Activated CD8-positive, alpha-beta memory T cell treated with anti-CD3 and anti-CD28 coated beads for 24 hours (primary cell): ENCODE measurements at places on chromosomes 4 and X.
A peak's percentile ranks its signal among the peaks of the same experiment; 100 is the strongest.

DNA sequence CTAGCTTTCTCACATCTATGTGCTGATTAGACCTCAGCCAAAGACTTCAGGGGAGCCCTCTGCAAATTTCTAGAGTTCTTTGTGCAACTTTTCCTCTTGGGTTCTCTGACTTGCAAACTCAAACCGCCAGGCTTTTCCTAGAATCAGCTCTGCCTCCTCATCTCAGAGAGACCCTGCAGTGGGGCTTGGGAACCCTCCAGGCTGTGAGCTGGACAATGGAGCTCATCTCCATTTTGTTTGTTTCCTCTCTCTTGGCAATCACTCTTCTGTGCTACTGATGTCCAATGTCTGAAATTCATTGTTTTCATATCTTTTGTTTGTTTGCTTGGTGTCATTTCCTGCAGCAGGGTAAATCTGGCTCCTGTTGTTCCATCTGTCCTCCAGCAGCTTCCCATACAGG, 33.0 kb downstream of the GYPB start:
- no peak for DNase-seq

GRCh38 chrX:104309169-104309568, 54.4 kb upstream of the ESX1 start:
- DNase-seq, result no peak

DNA sequence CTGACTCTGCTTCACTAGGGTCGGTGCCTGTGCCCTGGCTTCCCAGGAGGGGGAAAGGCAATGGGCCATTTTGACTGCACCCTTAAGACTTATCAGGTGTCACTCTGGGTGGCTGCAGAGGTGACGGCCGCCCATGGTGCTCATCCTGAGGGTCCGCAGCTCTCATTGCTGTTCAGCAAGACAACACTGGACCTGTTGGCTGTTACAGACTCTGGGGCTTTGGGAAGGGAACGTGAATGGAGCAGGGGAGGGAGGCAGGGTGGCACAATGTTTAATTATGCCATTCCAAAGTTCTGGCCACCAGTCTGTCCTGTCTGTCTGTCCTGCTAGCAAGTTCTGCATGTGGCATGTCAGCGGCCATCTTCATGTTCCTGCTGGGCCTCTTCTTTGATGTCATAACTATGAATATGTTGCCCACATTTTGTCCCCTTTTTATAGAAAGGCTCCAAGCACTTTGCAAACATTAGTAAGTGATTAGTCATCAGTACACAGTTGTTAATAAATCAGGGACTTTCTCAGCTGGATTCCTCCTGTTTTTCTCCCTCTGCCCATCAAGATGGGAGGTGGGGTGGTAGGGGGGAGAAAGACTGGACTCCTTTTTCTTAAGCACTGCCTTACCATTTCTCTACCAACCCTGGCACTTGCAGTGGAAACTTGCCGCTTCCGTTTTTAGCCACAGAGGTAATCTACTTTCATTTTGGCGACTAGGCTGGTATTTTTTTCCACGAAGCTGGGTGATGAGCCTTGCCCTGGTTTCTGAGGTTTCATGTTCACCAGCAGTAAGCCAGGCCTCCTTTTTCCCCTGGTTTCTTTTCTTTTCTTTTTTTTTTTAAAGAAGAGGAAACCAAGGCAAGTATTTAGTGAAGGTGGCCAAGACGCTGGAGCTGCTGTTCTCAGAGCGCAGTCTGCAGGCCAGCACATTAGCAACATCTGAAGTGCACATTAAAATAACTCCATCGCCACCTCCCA, 88.6 kb upstream of the TRIM2 start:
- peak; percentile 83 for DNase-seq

DNA sequence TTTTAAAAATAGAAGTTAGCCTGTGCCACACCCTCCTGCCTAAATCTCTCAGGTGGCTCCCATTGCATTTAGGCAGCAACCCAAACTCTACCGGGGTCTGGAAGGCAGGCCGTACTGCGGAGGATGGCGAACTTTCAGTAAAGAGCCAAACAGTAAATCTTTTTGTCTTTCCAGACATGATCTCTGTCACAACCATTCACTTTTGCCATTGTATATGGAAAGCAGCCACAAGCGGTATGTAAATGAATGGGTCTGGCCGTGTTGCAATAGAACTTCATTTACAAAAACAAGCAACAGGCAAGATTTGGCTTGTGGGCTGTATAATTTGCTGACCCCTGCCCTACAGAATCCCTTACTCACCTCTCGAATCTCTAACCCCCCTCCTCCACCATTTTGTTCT, 3.3 kb downstream of the RADX start:
- no peak for DNase-seq

GRCh38 chrX:153832728-153833127, 2.4 kb upstream of the PDZD4 start:
- no peak for DNase-seq
